ENCODE measurements at places on chromosomes 3 and 15. TPM values are rescaled to one million over a fixed set of nuclear protein-coding genes. Genes with fewer than 3 reads are reported as not detected.

- peak; percentile 43 for DNase-seq
Observed at GRCh38 chr15:65085990-65086679, 9.6 kb downstream of the KBTBD13 start.

Gene CCR1
- not detected for total RNA-seq

- DNase-seq: no peak
Observed at GRCh38 chr3:50623840-50624474, 7.0 kb downstream of the MAPKAPK3 start.

DNA sequence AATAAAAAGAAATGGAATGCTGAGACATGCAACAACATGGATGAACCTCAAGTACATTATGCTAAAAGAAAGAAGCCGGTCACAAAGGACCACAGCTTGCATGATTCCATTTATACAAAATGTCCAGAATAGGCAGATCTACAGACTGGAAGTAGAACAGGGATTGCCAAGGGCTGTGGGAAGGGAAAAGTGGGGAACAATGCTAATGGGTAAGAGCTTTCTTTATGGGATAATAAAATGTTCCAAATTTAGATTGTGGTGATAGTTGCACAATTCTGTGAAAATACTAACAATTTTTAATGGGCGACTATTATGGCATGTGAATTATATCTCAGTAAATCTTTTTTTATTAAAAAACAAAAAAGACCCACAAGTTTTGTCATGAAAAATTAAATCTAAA lies 106.2 kb downstream of the TMCO5A start:
- DNase-seq: no peak

Gene NME9
- total RNA-seq: not detected

- peak; percentile 11 for DNase-seq
Observed at GRCh38 chr3:67462187-67462586, 192.2 kb downstream of the SUCLG2 start.

DNA sequence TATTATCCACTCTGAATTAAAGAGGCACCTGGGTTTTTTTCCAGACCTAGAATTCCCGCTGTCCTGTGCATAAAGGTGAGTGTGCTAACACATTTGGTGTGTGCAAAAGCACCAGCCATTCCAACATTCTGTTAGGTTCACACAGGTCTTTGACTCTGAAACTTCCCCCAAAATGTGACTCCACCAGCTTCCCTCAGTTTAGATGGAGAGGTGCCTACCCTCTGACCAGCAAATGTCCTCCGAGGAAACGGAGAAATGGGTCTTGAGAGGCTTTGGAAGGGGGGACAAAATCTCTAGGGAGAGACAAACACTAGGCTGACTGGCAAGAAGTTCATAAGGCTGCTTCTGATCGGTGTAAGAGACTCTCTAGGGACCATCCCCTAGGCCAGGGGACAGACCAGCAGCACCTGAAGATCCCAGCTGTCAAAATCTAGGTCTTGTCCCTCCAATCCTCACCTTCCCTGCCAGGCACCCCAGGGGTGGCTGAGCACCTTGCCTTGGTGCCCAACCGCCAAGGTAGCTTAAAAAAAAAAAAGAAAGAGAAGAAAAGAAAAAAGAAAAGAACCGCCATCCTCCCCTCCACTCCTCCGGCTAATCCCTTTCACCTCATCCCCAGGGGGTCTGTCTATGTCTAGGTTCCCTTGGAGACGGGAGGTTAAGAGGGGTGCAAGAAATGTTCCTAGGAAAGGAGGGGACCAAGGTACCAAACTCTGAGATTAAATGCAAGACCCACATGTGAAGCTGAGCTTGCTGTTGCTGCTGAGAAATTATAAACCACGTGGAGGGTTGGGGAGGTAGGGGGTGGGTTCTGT lies 2.0 kb upstream of the MECOM start:
- peak; percentile 12 for DNase-seq

GRCh38 chr3:186444974-186445373 lies 82.9 kb upstream of the DGKG start:
- no peak for DNase-seq

- no peak for DNase-seq
Observed at GRCh38 chr3:69767571-69767970, 28.3 kb downstream of the MITF start.

Gene PHLDB2
- 45.5 TPM for total RNA-seq

DNA sequence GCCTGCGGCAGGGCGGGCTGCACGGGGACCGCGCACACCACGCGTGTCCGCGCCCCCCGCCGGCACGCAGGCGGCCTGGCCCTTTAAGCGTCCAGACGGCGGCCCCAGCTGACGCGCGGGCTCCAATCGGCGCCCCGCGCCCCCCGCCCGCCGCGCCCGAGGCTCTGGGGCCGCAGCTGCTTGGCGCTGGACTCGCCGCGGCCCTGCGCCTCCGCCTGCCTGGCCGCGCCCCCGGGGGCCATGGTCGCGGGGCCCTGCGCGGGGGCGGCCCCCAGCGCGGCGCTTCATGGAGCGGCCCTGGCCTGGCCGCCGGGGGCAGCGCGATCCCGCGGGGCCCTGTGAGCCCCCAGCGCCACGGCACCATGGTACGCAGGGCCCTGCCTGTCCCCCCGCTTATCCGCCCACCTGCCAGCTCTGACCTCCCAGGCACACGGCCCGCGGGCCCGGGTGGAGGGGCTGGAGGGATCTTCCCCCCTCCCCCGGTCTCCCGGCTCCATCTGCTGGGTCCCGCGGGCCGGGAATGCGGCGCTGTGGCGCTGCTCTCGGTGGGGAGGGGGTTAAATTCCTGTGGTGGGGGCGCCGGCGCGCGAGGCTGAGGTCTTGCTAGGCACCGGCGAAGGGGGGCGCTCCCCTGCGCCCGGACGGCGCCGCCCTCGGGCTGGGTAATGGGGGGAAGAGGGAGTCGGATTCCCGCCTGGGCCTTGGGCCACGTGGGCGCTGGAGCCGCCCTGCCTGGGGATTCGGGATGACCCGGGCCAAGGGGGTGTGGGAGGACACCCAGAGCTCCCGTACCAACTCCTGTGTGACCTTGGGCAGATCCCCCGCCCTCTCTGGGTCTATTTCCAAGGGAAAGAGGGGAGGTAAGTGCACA lies 1.1 kb downstream of the ZBTB47 start:
- DNase-seq: no peak

- no peak for DNase-seq
Observed at GRCh38 chr3:13168391-13168790, 95.2 kb upstream of the IQSEC1 start.

DNA sequence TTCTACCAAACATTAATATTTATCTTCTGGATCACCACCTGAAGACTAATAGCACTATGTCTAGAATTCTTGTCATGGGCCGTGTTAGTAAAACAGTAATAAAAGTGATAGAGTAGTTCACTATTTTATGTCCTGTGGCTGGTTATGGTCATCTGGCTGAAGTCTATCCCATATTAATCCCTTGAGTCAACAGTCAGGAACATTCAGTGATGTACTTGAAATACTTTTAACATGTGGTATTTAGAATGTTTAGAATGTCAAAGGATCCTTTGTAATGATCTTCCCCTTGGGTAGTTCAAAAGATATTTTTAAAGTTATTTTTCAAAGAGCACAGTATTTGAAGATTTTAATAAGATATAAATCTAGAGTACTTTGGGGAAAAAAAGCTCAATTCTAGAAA lies 117.0 kb downstream of the MBNL1 start:
- no peak for DNase-seq

Gene RARRES1
- total RNA-seq: not detected

Gene HERC2
- total RNA-seq: 29.2 TPM

- no peak for DNase-seq
Observed at GRCh38 chr3:53837331-53837730, 8.9 kb downstream of the CHDH start.

DNA sequence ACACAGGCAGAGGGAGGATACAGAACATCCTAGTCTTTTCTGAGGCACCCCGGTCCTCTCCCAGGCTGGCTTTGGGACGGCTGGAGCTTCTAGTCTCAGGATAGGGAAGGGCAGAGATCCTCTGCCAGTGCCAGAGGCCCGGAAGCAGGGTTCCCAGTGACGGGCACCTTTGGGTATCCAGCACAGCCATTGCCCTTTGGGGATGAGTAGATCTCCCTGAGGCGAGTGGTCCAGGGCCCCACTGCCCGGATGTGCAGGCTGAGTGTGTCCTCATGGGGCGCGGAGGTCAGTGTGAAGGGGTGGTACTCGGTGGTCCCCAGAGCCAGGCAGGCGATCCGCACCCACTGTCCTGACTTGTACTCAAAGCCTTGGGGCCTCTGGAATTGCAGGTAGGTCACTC lies 18.3 kb downstream of the DUOX2 start:
- DNase-seq: no peak

- no peak for DNase-seq
Observed at GRCh38 chr3:138384976-138385375, 36.6 kb downstream of the MRAS start.

Gene KY
- not detected for total RNA-seq

DNA sequence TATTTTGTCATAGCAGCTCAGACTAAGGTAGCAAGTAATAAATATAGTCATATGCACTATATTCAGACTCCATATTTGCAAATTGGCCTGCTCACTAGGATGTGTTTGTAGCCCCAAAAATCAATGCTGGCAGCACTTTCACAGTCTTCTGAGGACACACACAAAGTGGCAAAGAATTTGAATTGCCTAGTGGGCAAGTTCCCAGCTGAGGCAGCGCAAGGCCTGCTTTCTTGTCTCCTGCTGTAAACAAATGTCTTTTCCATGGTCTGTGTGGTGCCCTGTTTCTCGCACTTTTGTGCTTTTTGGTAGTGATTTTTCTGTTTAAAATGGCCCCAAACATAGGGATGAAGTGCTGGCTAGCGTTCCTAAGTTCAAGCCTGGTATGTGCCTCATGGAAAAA lies 416.0 kb downstream of the OCA2 start:
- DNase-seq: no peak

Gene FES
- 3.2 TPM for total RNA-seq

Gene GPR62
- not detected for total RNA-seq

Gene IL16
- total RNA-seq: 0.79 TPM

- no peak for DNase-seq
Observed at GRCh38 chr3:88291486-88291885, 141.7 kb downstream of the C3orf38 start.

DNA sequence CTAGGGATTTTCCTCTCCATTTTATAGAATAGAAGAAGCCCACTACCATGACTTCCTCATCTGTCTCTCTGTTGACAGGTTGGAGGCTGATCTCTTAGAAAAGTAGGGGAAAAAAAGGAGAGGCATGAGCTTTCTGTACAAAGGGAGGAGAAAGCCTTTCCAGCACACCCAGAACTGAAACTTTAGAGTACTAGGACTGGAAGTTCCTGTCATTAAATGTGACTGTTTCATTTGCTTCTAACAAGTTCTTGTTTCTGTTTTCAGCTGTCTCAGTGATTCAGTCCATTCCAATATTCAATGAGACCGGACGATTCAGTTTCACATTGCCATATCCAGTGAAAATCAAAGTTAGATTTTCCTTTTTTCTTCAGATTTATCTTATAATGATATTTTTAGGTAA lies 39.0 kb downstream of the INTS14 start:
- DNase-seq: no peak

GRCh38 chr3:113166719-113167492 lies 44.5 kb upstream of the BOC start:
- no peak for DNase-seq

- DNase-seq: no peak
Observed at GRCh38 chr3:171279972-171280371, 180.2 kb downstream of the TNIK start.

Gene LAMB2
- 174 TPM for total RNA-seq

Measured in bronchial epithelial cell (primary cell).